ENCODE measurements at places on chromosomes 7 and 10.
A peak's percentile ranks its signal among the peaks of the same experiment; 100 is the strongest.

GRCh38 chr7:36904802-36905201 lies 180.5 kb upstream of the AOAH start:
- DNase-seq: no peak

DNA sequence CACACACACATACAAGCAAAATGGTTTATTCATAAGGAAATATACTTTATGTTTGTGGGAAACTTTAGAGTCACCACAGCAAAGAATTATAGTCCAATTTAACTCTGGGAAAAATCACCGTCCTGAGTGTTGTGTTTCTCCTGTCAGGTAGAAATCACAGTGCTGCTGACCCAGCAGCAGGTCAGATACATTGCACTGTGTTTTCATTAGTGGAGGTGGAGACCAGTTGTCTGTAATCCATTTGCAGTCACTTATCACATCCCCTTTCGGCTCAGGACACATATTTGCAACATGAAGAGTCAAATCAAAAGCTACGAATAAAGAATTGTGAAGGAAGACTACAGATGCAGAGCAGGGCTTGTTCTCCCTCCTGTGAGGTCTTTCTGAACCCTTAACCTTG lies 799.6 kb downstream of the GRM8 start:
- no peak for DNase-seq

GRCh38 chr10:101069441-101069840 lies 7.7 kb downstream of the KAZALD1 start:
- no peak for DNase-seq

DNA sequence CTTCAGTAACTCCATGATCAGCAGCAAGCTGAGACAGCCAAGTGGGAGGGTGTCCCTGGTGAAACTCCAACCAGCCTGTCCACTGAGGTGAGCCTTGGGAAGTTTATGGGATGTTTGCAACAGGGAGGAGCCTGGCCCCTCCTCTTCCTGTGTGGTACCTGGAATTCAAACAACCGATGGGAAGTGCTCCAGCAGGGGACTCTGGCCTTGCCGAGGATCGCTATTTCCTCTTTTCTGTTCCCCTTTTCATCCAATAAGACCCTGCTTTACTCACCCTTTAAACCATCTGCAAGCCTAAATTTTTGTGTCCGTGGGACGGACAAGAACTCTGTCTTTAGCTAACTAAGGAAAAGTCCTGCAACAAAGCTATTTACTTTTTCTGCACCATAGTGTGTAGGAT lies 491.1 kb upstream of the ZMIZ1 start:
- no peak for DNase-seq

- peak; percentile 99 for DNase-seq
These were observed 205.2 kb upstream of the SVIL start for GRCh38 chr10:29839826-29840515.

GRCh38 chr10:865924-866576 lies 65.5 kb downstream of the LARP4B start:
- DNase-seq: no peak

DNA sequence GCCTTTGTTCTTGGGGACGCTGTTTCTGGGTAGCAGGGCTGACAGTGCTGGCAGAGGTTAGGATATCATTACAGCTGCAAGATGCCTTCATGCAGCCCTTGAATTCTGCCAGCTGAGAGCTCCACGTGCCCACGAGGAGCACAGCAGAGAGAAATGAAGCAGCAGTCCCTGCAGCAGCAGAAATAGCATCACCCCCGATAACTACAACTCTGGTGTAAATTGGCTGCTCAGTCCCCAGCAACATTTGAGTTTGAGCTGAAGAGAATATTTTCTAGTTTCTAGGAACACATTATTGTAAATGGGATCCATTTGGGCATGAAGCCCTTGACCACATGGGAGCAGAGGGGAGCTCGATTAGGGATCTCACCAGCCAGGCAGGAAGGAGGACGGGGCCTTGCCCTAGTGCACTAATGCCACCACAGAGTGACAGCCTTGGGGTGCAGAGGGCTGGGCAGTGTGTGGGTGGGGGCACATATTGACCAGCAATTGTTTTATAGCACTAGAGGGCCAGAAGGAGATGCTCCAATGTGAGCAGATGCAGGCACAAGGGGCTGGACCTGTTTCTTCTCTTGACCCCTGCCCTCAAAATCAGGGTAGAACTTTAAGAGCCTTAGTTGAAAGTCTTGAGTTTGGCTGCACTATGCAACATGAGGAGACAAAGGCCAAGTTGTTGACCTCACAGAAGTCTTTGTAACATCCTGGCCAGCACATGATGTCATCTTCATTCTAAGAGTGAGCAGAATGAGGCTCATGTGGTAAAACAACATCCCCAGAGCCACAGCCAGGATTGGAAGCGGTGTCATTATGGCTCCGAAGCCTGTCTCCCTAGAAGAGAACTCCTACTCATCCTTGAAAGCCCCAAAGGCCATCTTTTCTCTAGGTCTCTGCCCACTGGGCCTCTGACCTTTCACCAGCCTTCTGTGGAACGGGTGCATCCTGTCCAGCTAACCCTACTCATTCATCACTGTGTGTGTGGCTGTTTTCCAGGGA lies 52.6 kb downstream of the ADCY1 start:
- DNase-seq: no peak

DNA sequence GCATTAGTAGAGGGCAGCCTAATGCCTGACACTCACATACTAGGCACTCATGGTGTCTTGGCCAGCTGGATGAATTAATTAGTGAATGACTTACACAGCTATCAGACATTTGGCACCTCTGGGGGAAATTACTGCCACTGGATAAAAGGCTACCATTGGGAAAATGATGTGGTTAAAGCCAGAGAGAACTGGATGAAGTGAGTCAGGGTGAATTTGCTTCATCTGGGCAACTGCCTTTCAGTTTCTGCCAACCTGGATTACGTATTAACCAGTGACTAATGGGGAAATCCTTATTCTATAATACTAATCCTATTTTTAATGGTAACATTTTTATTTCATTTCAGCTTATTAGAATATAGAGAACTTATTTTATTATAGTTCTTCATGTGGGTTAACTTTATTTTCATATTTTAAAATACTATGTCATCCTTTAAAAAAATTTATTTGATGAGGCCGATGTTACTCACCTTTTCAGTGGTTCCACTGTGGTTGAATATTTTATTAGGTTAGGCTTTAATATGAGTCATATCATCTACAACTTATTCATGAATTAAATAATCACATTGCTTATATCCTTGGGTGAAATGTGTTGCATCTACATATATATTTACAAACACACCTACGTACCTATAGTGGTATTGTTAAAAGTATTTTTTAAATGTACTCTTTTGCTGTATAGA lies 85.6 kb upstream of the CAPZA2 start:
- peak; percentile 96 for DNase-seq

- no peak for DNase-seq
These were observed 1.4 kb downstream of the CHAT start for GRCh38 chr10:49615213-49615612.

GRCh38 chr7:45920502-45921380 lies at the start of gene IGFBP3:
Gene IGFBP3 (minus strand): TSS chr7:45921272. CDS start chr7:45921140, 132 bp downstream.
- DNase-seq: peak; percentile 75

DNA sequence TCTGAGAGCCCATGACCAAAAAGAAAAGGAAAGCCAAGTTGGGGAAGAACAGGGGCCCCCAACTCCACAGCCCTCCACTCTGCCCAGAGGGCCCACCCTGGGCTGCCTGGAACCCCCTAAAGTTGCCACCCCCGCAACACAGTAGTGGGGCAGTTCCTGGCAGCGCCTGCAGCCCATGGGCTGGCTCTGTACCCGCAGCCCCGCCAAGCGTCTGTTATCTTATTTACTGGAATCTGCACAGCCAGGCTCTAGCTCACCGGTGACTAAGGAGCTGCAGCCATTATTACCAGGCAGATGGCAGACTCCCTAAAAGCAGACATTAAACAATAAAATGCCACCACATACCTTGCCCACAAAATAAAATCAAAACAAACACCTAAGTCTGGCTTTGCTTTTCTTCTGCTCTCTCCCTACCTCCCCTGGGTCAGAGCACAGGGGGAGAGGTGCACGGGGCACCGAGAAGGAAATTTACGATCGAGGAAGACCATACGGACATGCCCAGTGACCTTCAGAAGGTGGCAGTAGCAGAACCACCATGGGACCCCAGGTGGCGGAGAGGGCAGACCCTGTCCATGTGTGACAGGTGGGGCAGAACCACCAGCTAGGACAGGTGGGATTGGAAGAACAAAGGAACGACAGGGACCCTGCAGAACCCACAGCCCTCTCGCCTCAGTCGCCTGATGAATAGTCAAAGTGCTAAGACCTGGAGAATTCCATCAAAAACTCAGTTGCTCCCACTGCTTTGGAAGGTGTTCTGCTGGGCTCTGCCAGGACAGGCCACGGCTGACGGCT lies 66.3 kb downstream of the PRKAG2 start:
- no peak for DNase-seq

GRCh38 chr7:137084607-137085380 lies 216.3 kb downstream of the CHRM2 start:
- DNase-seq: no peak

DNA sequence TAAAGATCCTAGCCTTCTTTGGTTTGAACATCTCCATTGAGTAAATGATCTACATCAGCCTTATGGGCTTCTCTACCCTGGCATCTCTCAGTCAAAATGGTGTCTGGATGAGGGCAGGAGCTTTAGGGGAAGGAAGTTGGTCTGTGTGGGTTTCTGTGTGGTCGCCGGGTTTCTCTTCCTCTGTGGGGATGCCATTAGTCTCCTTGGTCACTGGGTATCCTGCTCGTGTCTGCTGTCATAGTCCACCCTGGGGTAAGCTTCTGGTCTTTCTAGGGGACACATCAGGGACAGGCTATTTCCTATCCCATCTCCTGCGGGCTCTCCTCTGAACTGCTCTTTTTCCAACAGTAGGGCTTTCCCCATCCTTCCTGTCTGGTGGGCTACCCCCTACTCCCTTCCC lies 150.3 kb upstream of the NPY start:
- no peak for DNase-seq

DNA sequence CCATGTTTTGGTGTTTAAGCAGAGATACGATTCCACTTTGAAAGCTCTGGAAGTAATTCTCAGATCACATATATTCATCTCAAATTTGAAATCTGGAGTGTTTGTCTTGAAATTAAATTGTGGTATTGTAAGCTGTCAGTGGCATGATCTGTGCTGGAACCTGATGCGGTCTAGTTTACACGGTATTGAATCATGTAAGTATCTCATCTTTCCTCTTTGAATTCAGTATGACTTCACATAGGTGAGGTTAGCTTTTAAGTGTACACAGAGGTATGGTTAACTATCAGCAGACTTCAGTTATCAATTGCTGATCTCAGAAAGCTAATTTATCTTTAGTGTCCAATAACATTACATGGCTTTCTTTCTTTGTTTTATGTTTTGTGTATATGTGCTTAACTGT lies 155.2 kb downstream of the MGMT start:
- no peak for DNase-seq

DNA sequence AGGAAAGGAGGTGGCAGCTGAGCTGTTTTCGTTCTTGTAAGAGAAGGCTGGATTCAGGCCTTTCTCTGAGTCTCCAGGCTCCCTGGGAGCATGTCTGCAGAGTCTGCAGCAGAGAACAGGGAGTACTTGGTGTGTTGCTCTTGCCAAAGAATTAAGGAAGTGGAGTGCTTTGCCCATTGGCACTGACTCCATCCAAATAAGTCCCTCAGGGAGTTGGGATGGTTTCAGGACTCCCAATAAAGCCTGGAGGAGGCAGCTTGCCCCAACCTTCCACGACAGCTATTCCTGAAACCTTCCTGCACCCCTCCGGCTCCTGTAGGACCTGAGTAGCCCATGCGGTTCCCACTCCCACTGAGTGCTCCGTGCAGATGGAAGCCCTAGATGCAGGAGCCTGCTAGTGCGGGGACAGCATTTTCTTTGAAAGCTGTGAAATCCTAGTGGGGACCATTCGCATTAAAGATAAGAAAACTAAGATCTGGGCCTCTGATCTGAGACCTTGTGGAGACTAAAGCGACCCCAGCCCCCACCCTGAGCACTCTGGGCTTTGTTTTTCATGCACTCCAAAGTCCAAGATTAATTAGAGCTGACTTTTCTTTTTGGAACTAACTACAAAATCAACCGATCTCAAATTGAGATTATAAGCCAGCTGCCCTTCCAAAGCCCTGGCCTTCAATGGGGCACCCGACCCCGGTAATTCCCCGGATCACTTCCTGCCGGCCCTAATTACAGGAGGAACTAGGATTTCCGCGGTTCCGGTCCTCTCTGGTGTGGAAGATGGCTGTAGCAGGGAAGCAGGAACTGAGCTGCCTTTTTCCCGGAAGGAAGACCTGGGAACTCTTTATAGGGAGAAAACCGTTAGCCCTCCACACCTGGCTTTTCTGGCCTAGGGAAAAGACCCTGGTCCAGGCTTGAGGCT lies 110.2 kb downstream of the COL13A1 start:
- DNase-seq: no peak

- DNase-seq: peak; percentile 27
These were observed 4.9 kb downstream of the PFKFB3 start for GRCh38 chr10:6207658-6208057.

GRCh38 chr10:94757916-94758315 lies 4.6 kb upstream of the CYP2C19 start:
- DNase-seq: no peak

DNA sequence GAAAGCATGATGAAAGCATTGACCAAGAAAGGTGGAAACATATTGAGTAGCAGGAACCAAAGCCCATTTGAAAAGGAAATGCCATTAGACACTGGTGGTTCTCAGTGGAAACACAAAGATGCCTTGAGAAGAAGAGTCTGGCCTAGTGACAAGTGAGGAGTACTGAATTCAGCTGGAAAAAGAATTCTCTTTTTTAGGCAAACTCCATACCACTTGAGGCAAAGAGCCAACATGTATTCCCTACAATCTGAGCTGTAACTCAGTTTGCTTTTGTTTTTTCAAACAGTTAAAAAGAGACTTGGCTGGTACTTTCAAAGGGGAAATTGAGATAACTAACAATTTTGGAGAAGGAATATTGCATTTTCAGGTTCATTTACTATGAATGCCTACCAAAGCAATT lies 624.0 kb downstream of the NRG3 start:
- DNase-seq: no peak

GRCh38 chr10:109892117-109892516 lies 31.2 kb downstream of the XPNPEP1 start:
- DNase-seq: no peak

GRCh38 chr10:100133801-100134200 lies 52.0 kb downstream of the ERLIN1 start:
- DNase-seq: no peak

- DNase-seq: no peak
These were observed 136.8 kb downstream of the PAXIP1 start for GRCh38 chr7:154865984-154866685.

- no peak for DNase-seq
These were observed 182.4 kb downstream of the PTEN start for GRCh38 chr10:88045656-88046415.

GRCh38 chr10:76255241-76255640 lies 823.8 kb downstream of the LRMDA start:
- DNase-seq: no peak

- DNase-seq: no peak
These were observed 177.6 kb upstream of the LRRTM3 start for GRCh38 chr10:66748217-66748616.

- DNase-seq: peak; percentile 88
These were observed 80.6 kb downstream of the ARHGAP21 start for GRCh38 chr10:24642921-24643678.

Data from epithelial cell of esophagus (primary cell).